Central memory CD4-positive, alpha-beta T cell (primary cell): ENCODE measurements at places on chromosomes 12 and 14.
A peak's percentile ranks its signal among the peaks of the same experiment; 100 is the strongest.

DNA sequence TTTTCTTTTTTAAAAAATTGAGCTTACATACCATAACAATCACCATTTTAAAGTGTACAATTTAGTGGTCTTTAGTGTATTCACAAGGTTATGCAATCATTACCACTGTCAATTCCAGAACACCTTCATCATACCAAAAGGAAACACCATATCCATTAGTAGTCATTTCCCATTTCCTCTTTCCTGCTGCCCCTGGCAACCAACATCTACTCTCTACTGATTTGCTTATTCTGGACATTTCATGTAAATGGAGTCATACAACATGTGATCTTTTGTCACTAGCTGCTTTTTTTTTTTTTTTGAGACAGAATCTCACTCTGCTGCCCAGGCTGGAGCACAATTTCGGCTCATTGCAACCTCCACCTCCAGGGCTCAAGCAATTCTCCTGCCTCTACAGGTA is 66.8 kb upstream of the CFL2 start:
- no peak for DNase-seq

DNA sequence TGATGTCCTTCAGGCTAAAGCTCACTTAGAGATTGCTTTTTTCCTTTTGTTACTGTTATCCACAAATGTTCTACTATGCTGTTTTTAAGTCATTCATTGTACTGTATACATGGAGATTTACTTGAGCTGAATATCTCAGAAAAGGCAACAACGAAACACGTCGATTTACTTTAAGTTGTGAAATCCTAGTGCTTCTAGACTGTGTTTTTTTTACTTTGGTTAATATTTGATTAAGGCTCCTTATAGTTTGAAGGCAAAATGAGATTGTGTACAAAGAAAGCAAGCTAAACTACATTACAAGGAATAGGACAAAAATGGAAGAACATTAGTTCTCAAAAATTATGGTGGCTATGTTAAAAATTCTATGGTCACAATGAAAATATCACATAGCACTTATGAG is 114.5 kb downstream of the SLC35F4 start:
- no peak for DNase-seq

GRCh38 chr14:22379727-22380126 is 209.3 kb downstream of the DAD1 start:
- no peak for DNase-seq

DNA sequence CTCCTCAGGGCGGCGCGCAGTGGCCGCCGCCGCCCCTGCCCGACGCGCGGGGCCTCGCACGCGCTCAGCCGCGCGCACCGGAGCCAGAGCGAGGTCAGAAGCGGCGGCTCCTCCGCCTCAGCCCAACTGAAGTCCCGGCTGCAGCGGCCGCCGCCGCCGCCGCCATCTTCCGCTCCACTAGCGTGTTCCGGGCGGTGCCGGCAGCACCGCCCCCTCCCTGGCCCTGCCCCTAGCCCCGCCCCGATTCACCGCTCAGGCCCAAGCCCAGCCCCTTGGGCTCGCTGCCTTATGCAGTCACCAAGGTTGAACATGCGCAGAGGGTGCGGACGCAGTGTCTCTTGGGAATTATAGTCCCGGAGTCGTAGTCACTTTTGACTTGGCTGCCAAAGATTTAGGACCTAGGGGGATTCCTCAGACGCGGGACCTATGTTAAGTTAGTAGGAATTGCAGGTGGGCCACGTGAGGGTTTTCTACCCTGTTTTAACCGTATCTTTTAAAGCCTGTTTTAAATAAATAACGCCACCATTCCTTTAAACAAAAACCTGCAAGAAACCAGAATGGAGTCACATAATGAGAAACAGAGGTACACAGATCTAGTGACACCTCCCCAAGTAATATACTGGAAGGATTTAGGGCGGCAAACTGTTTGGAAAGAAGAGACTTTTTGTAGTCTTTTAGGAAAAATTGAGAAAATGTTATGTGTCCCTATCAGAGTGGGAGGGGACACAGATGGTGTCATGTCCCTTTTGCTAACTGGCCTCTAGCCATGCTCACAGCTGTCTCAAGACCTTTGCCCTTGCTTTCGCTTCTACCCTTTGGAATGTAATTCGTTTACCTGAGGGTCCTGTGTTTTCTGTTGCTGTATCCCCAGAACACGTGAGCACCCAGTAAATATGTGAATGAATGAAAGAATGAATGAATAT is at the start of gene PPTC7:
PPTC7 (minus strand) TSS at position 182 of the 923 bp plus-strand sequence. CDS start 287 bp downstream, outside the sequence.
- DNase-seq = peak; percentile 92

- no peak for DNase-seq
Measured at GRCh38 chr14:75298187-75298965, 19.7 kb downstream of the FOS start.

GRCh38 chr14:77032844-77033621 is 4.5 kb upstream of the IRF2BPL start:
- peak; percentile 70 for DNase-seq

DNA sequence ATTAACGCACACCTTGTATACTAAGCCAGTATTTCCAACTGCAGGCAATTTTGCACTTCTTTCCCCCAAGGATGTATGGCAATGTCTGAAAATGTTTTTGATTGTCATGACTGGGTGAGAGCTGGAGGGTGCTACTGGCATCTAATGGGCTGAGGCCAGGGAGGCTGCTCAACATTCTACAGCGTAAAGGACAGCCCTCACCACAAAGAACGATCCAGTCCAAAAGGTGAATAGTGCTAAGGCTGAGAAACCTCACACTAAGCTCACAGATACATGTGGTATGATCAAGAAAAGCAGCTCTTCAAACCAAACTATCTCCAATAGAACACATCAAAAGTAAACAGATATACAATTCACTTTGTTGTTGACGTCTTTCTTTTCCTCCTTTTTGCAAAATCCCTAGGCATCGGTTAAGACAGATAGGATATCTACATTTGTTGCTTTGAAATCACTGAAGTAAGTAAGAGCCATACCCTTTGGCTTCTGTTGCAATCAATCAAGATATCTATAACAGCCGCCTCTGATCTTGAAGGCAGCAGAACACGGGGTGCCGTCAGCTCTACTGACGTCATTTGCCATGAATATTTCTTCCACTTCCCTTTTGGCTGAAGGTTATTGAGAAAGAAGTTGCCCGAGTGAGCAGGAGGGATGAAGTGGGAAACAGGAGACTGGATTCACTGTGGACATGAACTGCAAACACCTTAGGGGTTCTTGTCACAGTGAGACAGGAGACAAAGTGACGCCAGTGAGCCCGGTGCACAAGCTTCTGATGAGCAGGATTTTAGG is 218.3 kb downstream of the FOXN3 start:
- no peak for DNase-seq

- DNase-seq = no peak
Measured at GRCh38 chr12:97452230-97452629, 10.4 kb upstream of the RMST start.

- DNase-seq = no peak
Measured at GRCh38 chr12:57162553-57163125, 15.2 kb upstream of the LRP1-AS start.

- no peak for DNase-seq
Measured at GRCh38 chr12:92025462-92026207, 120.0 kb downstream of the BTG1 start.

DNA sequence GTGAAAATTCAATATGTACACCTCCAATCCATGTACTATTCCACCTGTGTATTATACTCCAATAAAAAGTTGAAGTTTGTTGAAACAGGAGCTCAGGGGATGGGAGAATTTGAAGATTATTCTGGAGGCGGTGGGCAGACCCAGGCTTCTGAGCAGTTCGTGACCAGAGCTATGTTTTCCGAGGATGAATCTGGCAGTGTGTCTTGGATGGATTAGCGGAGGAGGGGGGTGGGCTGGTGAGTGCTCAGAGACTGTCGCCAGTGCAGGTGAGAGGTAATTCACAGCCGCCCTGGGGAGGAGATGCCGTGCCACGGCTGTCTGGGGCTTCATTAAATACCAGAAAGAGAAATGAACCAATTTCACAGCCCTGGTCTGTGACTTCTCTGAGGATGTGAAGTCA is 283.0 kb upstream of the RTL1 start:
- DNase-seq = no peak

DNA sequence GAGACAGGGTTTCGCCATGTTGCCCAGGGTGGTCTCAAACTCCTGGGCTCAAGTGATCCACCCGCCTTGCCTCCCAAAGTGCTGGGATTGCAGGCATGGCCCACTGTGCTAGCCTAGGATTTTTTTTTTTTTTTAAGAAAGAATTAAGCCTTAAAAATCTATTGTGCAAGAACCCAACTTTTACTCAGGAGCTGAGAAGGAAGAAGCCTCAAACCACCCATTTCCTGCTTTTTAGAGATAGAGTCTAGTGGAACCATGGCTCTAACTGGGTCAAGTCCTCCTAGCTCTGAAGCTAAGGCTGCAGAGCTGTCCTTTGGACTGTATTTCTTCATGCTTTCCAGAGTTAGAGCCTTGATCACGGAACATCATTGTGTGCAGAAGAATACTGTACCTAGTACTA is 1.3 kb upstream of the TSFM start:
- peak; percentile 47 for DNase-seq

- DNase-seq = no peak
Measured at GRCh38 chr12:6964605-6965025, 5.8 kb downstream of the PHB2 start.

DNA sequence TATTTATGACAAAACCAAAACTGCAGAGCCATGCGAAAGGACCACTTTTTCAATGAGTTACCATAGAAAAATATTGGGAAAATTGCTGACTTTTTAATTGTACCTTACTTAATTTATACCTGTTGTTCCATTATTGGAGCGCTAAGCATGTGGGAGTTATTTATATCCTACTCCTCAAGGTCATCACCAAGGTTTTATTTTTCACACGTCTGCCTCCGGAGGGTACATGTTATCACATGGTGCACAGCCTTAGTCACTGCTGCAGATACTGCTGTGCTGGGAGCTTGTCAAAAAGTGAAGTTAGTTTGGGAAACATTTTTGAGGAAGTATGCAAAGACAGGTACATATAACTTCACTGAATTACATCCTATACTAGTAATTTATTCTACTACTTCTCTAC is 1444.3 kb downstream of the AACS start:
- no peak for DNase-seq

- no peak for DNase-seq
Measured at GRCh38 chr14:23572524-23572828, 4.9 kb upstream of the AP1G2 start.

- DNase-seq = peak; percentile 94
Measured at GRCh38 chr12:401235-402028, at the start of gene CCDC77. TSS of gene CCDC77 (plus strand) at chr12:401644. CDS start at chr12:409384, 7,740 bp downstream.

DNA sequence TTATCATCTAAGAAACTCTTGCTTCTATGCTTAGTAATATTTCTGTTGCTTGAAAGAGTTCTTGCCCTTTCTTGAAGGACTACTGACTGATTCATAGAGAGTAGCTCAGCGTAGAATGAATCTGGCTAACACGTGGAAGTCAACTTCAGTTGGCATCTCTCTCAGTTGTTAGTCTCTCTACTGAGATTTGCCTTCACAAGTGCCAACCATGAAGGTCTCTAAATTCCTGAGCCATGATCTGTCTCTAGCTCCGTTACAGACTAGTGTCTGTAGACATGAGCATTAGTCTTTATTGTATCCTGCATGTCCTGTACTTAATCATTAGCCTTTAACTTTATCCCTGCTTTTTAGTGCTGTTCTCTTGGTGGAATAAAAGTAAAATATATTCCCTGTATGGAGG is 19.1 kb upstream of the ALX1 start:
- no peak for DNase-seq

DNA sequence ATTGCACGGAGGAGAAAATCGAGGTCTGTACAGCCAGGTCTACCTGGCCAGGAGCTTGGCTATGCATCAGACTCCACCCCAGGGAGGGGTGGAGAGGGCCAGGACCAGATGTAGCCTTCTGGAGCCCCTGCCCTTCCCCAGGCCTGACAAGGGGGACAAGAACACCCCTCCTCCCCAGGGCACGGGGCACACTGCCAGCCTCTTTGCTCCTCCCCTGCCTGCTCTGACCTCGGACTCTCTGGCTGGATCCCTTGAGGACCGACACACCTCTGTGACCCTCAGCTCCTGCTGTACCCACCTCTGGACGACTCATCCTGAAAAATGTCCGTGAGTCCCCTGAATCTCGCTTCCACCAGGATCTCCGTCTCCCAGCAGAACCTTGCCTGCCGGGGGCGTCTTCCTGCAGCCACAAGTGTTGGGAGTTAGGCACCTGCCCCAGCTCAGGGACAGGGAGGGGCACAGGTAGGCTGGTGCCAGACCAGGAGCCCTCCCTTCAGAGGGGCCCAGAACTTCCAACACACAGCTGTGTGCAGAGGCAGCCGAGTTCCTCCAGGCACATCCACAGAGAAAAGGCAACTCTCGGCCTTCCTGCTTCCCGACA is 21.8 kb downstream of the AHNAK2 start:
- no peak for DNase-seq

- no peak for DNase-seq
Measured at GRCh38 chr14:90575336-90575735, 178.5 kb downstream of the CALM1 start.

- no peak for DNase-seq
Measured at GRCh38 chr12:47340411-47341015, 260.8 kb upstream of the AMIGO2 start.

- no peak for DNase-seq
Measured at GRCh38 chr14:64725879-64726584, 21.8 kb downstream of the PLEKHG3 start.

DNA sequence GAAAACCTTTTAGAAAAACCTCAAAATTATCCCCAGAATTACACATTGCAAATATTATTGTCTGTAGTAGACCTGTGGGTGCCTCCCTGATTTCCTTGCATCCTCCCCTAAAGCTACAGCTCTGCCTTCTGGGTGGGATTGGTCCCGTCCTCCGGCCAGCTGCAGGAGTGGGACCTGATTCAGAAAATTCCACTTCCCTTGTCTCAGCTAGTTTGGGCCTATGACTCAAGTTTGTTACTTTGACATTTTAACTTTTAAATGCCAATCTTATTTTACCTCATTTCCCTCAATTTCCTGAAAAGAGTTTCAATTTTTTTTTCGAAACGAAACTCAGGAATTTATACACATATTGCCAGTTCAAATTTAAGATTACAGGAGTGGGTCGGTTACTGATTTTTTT is 13.2 kb upstream of the SLC41A2 start:
- no peak for DNase-seq

DNA sequence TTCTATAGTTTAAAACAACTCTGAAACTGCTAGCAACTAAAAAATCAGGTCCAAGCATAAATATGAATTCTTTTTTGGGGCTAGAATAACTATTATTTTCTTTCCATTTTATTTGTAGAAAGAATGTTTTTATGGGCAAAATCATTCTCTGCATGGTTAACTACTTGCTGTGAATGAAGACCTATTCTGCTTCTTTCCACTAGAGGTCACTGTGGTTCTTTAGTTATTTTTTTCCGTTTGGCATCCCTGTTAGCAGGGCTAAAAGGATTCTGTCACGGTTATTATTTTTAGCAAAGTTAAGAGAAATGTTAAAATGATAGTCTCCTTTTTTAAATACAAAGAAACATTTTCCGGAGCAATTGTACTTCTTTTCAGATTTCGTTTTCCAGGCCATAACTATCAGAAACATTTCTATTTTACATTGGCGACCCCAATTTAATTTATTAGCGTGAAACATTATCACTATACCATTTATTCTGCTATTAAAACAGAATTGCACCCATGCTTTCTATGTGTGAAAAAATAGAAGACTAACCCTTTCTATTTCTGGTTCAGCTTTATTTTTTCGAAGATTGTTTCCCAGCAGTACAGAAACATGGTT is 404.8 kb downstream of the ATP23 start:
- peak; percentile 6 for DNase-seq
